ENCODE measurements at places on chromosomes 4 and X.

GRCh38 chr4:39446842-39447573, 11.7 kb downstream of the RPL9 start:
- peak; percentile 90 for DNase-seq

DNA sequence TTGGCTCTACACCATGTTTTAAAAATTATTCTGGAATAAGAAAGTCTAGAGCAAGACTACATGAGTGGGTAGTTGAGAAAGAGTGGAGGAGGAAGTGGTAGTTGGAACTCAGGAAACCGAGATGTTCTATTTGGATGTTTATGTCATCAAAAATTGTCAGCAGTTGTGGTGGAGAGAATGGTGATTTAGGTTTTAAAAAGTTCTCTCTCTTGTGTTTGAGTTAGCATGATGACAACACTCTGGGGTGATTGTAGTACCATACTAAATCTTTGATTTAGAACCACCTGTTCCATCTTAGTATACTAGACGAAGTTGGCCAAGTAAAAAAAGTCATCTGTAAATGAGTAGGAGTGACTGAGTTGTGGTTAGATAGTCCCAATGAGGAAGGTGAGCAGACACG, 40.7 kb downstream of the KLHL2 start:
- no peak for DNase-seq

DNA sequence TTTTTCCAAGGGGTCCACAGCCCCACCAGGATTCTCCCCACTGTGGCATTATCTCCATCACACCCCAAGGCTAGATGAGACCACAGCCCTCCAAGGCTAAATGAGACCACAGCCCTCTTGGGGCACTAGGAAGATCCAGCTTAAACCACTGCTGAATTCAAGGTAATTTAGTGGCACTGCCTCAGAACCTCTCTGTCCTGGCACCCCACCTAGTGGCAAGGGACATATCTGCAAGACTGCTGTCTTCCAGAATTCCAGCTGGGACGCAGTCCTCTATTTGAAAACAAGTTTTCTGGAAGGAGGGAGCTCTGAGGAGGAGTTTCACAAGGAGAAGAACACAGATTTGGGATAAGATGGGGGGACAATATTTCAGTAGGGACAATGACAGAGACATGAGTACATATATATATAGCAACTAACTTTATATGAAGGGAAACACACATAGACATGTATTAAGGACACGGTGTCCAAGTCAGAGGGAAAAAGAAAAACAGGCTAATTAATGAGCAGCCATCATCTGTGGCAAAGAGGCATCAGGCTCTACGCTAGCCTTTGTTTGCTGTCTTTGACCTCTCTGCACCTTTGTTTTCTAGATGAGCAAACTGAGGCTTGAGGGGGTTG, 9.3 kb downstream of the CETN2 start:
- DNase-seq, result peak; percentile 47

- DNase-seq, result no peak
Measured at GRCh38 chr4:28948501-28948900, 1771.7 kb upstream of the PCDH7 start.

- no peak for DNase-seq
Measured at GRCh38 chr4:144208074-144208473, 67.6 kb upstream of the GYPA start.

GRCh38 chrX:1946974-1947373, 332.1 kb downstream of the ASMT start:
- no peak for DNase-seq

DNA sequence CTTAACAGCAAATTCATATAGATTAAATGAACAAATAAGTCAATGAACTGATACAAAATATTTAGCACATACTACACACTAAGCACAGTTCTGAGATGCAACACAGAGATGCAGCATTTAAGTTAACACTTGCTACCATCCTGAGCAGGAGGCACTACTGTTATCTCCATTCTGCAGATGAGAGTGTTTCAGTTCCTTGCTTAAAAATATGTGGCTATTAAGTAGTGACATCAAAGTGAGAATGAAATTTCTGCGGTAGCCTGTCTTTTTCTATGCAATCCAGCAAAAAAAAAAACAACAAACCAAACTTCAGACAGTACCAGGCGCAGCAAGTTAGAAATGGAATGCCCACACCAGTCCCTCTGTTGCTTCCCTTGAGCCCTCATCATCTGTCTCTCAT, 90.8 kb downstream of the SHISA3 start:
- DNase-seq, result no peak

DNA sequence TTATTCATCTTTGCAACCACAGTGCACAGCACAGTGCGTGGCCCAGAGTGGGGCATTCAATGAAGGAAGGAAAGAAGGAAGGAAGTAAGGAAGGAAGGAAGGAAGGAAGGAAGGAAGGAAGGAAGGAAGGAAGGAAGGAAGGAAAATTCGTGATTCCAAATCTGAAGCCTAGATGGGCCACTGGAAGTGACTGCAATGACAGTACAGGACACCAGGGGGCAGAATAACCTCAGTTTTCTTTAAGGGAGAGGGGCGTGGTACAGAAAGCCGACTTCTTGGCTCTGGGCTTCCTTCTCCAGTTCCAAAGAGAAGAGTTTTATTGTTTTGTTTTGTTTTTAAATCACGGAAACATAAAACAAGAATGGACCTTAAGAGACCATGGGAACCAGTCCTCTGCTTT, 47.8 kb downstream of the APLN start:
- peak; percentile 65 for DNase-seq

- DNase-seq, result no peak
Measured at GRCh38 chrX:22320236-22320873, 47.6 kb downstream of the CBLL2 start.

DNA sequence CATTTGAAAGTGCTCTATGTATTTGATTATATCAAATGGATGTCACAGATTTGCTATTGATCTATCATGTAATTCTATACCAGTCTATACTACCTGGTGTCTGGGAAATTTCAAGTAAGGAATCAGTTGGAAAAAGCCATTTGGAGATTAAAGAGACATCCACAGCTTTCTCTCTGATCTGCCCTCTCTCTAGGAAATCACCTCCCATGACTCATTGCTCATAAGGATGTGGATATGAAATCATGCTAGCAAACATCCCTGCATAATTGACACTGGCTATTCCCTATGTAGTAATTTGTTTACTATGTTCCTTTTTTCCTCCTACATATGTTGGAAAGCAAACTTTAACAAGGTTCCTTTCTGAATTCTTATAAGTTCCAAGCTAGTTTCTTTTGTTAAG, 94.3 kb downstream of the TEX13A start:
- DNase-seq, result no peak

DNA sequence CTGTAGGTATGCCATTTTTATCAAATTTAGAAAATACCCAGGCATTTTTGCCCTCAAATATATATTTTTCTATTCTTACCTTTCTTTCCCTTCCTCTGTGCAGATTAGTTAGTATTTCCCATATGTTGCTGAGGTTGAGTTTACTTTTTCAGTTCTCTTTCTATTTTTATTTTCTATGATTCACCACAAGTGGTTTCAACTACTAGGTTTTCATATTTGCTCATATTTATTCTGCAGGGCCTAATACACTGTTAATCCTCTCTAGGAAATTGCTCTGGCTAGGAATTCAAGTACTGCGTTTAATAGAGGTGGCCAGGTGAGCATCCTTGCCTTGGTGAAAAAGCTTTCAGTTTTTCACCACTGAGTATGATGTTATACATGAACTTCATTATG, 1535.3 kb upstream of the PCDH10 start:
- no peak for DNase-seq

GRCh38 chr4:19729886-19730651, 521.6 kb upstream of the SLIT2 start:
- DNase-seq, result peak; percentile 47

DNA sequence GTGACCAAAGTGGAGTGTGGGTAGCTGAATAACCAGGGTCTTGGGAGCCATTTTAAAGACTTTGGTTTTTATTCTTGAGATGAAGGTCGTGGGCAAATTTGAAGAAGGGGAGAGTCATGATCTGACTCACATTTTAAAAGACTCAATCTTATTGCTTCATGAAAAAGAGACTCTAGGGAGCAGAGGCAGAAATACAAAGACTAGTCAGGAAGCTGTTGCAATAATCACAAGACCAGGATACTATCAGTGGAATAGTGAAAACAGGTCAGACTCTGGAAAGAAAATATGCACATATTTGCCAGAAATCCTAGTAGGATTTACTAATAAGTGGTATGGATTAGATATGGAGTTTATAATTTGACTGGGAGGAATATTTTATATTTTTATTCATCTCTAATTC, 448.4 kb downstream of the RAPGEF2 start:
- DNase-seq, result no peak

- DNase-seq, result no peak
Measured at GRCh38 chr4:140070366-140070765, 83.6 kb downstream of the MAML3 start.
